ENCODE measurements at places on chromosomes 11 and 22. TPM values are rescaled to one million over a fixed set of nuclear protein-coding genes. Genes with fewer than 3 reads are reported as not detected.

MMP8 gene
- total RNA-seq: not detected

OR6X1 gene
- total RNA-seq: not detected

SYCE3 gene
- 1.1 TPM for total RNA-seq

CALCA gene
- total RNA-seq: not detected

SCGB1C1 gene
- not detected for total RNA-seq

SCT gene
- total RNA-seq: not detected

VPS37C gene
- total RNA-seq: 7.3 TPM

SLC15A3 gene
- 0.07 TPM for total RNA-seq

NXPE4 gene
- total RNA-seq: not detected

MOGAT2 gene
- total RNA-seq: not detected

RAB39A gene
- not detected for total RNA-seq

SLC22A8 gene
- total RNA-seq: not detected

ZBTB16 gene
- total RNA-seq: 5.1 TPM

PLAAT2 gene
- 0.42 TPM for total RNA-seq

SLC22A25 gene
- total RNA-seq: not detected

CD3E gene
- not detected for total RNA-seq

FIBIN gene
- total RNA-seq: 1.3 TPM

OR51B4 gene
- not detected for total RNA-seq

CFAP300 gene
- 6.1 TPM for total RNA-seq

OR9G1 gene
- total RNA-seq: not detected

SLC7A4 gene
- total RNA-seq: 2.0 TPM

TMEM123 gene
- total RNA-seq: 178 TPM

DRICH1 gene
- not detected for total RNA-seq

SEPTIN3 gene
- not detected for total RNA-seq

KIRREL3 gene
- not detected for total RNA-seq

HTR3B gene
- not detected for total RNA-seq

ANO5 gene
- not detected for total RNA-seq

PI4KA gene
- total RNA-seq: 30.6 TPM

RASGRP2 gene
- total RNA-seq: not detected

ENTHD1 gene
- not detected for total RNA-seq

OR5AS1 gene
- not detected for total RNA-seq

OR5AN1 gene
- total RNA-seq: not detected

PGR gene
- not detected for total RNA-seq

PPP6R2 gene
- 45.2 TPM for total RNA-seq

SPINDOC gene
- 16.1 TPM for total RNA-seq

SAA1 gene
- total RNA-seq: 11.6 TPM

CBY1 gene
- 24.1 TPM for total RNA-seq

AGBL2 gene
- total RNA-seq: 1.4 TPM

POU2AF3 gene
- total RNA-seq: 0.28 TPM

SH3BP1 gene
- total RNA-seq: 83.4 TPM

TAF10 gene
- total RNA-seq: 66.9 TPM

C11orf54 gene
- 6.6 TPM for total RNA-seq

SEPTIN5 gene
- total RNA-seq: 68.3 TPM

WBP2NL gene
- total RNA-seq: under 0.01 TPM

CTSW gene
- not detected for total RNA-seq

All from airway epithelial cell (primary cell).